Sciatic nerve (tissue), 2 donors: ENCODE measurements at places on chromosomes 4 and X. TPM values are rescaled to one million over a fixed set of nuclear protein-coding genes. Genes with fewer than 3 reads are reported as not detected.

The OFD1 gene
- total RNA-seq: 46.6 TPM

The SPANXA1 gene
- not detected for total RNA-seq

The MGST2 gene
- total RNA-seq: 42.8 TPM

The FGG gene
- total RNA-seq: not detected

GRCh38 chr4:147975933-147976928, 244.3 kb downstream of the ARHGAP10 start:
- DNase-seq: no peak

DNA sequence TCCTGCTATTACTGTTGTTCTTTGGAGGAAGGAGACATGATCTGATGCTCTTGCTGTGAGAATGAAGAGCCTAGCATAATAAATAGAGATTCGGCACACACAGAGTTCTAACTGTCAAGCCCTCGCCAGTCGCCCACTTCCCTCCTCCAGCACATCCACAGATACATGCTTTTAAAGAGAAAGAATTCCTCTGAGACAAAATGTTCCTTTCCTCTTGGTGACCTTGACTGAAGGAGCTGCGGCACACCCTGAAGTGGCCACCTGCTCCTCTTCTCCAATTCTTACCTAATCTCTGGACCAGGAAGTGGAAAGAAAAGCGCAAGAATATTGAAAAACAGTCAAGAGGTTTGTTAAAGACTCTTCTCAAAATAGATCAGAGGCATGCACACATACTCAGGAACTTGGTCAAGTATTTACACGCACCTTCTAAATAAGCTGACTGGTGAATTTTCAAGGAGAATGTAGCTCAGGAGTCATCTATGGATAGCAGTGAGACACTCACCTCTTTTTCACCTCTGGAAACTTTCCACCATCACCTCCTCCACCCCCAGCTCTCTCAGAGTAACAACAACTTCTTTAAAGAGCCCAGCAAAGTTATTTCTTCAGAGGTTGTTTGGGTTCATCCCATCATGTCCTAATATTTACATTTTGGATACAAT, 95.4 kb downstream of the PARM1 start:
- DNase-seq: no peak

DNA sequence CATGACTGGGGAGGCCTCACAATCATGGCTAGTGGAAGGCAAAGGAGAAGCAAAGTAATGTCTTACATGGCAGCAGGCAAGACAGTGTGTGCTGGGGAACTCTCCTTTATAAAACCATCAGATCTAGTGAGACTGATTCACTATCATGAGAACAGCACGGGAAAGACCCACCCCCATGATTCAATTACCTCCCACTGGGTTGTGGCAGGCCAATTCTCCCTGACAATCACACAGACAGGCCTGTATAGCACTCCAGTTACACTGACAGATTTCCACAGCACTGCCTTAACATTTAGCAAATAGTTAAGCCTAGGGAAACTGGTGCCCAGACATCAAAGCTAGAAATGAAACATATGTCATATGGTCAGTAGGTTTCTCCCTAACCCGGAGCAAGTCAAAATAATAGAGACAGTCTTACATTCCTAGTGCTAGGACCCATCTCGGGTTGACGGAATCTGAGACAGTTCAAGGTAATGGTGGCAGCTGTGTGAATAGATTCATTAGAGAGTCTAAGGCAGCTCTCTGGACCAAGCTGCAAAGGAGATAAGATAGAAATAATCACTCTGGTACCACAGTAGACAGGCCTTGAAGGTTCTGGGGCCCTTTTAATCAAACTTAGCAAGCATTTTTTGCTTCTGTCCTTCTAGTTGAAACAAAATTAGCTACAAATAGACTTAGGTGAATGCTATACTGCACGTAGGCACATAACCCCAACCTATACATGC, 9.4 kb upstream of the HERC5 start:
- no peak for DNase-seq

GRCh38 chrX:46327566-46328115, 217.6 kb downstream of the ZNF674 start:
- no peak for DNase-seq

DNA sequence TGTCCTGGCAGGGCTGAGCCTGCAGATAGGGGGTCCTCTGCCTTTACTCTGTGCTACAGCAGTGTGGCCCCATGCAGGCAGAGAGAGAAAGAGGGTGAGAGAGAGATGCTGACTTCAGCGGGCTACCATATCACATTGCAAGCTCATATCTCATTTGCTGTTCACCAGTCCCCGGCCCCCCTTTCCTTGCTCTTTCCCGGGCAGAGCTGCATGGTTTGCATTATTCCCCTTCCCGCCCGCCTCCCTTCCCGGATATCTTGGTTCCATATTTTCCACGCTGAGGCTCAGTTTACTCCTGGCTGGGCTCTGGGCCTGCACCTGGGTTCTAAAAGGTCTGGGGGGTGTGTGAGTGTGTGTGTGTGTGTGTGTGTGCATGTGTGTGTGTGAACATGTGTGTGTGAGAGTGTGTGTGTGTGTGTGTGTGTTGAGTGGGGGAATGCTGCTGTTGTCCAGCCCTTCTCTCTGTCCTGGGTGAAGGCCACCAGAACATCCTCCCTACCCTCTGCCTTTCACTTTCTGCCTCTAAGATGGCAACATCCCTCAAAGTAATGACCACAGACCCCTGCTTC, 63.5 kb downstream of the PJA1 start:
- DNase-seq: no peak

GRCh38 chr4:188282471-188283232, 143.4 kb downstream of the TRIML1 start:
- no peak for DNase-seq

DNA sequence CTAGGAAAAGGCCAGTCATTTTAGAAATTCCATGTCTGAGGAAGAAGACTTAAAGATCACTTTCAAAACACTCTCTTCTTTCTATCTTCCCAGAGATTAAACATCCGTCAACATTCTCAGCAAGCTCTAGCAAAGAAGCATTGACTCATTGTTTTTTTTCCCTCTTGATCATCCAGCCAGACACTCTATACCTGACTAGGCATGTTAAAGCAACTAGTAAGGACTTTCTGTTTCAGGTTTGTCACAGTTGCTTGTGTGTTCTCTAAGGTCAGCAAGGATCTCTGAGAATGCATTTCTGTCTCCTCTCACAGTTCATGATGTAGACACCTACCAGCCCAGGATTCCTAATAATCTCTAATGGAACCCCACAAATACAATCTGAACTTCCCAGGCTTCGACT, 112.2 kb downstream of the IL13RA2 start:
- DNase-seq: no peak

DNA sequence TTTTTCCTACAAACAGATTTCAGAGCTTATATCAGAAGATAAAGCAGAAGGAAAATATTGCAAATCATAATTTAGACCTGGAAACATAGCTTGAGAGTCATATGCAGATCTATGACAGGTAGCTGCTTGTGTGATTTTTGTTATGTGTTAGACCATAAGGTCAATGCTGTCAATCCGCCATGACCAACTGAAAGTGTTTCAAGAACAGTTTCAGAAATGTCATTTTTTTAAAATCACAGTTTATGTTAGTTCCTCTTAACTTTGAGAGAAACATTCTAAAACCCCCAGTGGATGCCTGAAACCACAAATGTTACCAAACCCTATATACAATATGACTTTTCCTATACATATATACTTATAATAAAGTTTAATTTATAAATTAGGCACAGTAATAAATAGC, 391.3 kb upstream of the FAM241A start:
- no peak for DNase-seq

- peak; percentile 78 for DNase-seq
These were observed 66.9 kb downstream of the ARHGEF38 start for GRCh38 chr4:105619188-105619931.

GRCh38 chr4:39357002-39357401, 9.2 kb downstream of the RFC1 start:
- DNase-seq: no peak

DNA sequence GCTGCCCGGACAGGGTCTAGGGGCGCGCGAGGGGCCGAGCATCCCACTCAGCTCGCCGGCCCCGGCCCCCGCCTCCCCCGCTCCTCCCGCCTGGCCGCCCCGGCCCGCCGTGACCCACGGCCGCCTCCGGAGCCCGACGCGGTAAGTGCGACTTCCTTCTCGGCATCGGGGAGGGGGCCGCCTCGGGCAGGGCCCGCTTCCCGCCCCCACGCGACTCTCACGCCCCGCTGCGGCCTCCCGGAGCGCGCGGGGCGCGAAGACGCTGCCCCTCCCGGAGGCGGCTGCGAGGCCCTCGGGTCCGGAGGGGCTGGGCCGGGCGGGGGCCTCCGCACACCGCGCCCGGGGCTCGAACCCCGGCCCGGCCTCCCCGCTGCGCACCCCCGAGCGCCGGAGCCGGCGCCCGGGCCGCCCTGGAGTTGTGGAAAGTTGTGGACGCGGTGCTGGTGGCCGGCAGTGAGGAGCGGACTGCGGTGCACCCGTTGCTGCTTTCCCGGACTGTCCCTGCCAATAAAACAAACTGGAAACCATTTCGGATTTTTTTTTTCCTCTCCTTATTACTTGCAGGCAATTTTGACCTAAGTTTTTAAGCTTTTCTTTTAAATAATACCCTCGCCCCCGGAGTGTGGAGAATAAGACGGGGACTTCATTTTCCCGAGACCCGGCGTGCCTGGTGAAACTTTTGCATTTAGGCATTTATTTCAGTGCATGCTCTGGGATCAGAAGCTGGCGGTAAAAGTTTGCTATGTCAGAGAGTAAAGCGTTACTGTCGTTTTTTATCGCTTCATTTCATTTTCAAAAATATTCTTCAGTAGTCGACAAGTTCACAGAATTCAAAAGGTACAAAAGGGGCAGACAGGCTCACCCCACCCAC, 13.0 kb upstream of the TMEM156 start:
- DNase-seq: no peak

DNA sequence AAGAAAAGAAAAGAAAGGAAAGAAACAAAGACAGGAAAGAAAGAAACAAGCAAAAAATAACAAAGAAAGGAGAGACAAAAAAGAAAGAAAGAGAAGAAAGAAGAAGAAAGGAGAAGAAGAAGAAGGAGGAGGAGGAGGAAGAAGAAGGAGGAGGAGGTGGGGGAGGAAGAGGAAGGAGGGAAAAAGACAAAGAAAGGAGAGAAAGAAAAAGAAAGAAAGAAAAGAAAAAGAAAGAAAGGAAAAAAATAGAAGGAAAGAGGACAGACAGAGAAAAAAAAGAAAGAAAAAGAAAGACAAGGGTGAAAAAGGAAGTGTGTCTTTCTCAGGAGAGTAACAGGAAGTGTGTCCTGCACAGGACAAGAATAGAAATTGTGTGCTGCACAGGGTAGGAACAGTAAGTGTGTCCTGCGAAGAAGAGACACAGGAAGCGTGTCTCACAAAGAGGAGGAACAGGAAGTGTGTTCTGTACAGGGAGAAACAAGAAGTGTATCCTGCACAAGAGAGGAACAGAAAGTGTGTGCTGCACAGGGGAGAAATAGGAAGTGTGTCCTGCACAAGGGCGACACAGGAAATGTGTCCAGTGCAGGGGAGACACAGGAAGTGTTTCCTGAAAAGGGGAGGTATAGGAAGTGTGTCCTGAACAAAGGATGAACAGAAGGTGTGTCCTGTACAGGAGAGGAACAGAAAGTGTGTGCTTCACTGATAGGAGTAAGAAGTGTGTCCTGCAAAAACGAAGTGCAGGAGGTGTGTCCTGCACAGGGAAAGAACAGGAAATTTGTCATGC, 101.2 kb downstream of the ARSF start:
- DNase-seq: no peak

DNA sequence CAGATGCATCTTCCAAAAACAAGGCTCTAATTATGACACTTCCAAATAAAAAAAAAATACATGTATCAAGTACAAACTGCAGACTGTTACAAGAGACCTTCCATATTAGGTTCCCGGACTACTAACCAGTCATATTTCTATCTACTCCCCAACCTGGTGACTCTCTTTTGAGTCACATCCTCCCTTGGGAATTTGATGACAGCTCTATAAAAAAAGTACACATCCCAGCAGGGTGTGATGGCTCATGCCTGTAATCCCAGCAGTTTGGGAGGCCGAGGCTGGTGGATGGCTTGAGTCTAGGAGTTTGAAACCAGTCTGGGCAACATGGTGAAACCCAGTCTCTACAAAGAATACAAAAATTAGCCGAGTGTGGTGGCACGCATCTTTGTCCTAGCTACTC, 14.9 kb downstream of the RPGR start:
- DNase-seq: no peak

DNA sequence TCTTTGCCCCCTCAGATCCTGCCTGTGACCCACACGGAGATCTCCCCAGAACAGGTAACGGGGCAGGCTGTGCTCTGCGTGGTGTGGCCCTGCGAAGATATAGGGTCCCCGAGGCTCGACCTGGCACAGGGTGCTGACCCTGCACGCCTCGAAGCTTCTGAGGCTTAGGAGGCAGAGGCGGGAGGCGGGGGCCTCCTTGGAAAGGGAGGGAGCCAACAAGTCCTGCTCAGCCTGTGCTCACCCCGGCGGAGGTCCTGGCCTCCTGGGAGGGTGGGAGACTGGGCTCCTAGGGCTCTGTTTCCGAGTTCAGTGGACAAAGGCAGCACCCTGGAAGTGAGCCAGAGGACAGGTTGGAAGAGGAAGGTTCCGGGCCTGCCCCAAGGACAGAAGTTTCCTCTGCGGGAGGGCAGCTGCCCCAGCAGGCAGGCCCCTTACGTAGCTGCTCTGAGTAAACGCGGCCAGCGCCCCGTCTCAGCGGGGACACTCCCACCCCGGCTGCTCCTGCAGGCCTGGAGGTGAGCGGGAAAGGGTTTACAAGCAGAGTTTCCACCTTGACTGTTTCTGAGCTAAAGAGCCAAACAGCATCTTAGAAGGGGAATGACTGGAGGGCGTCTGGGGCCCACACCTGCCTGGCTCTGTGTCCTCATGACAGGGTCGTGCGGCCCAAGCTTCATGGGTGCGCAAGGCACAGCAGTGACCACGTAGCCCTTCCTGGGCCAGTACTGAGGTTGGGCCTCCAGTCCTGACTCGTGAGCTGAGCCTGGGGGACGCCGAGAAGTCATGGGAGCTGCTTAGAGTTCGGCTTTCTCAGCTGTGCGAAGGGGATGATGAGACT, 16.1 kb downstream of the TMEM175 start:
- peak; percentile 50 for DNase-seq

- no peak for DNase-seq
These were observed 7.5 kb downstream of the PTTG2 start for GRCh38 chr4:37967736-37968135.

DNA sequence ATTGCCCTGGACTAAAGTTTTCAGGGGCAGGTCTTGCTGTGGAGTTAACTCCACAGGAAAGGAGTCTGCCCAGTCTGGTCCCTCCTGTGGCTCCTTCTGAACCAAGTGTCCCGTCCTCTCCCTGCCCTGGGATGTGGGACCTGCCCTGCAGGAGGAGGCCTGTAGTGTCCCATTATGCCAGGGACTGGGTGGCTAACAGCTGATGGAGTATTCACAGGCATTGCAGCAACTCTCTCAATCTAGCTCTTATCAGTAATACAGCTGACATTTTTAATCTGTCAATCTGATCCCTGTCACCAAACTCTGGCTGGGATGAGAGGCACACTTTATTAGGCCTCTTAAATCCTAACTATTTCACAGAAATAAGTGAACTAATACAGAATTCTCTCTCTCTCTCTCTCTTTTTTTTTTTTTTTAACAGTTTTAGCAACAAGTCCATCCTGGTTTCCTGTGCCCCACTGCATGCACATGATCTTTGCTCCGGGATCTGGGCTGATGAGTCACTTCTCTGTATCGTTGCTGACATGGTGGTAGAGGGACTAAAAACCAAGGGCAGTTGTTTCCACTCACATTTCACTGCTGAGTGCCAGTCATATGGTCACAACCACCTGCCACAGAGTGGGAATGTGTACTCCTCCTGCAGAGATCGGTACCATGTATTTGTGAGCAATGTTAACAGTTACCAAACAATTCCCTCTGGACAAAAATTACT, 39.1 kb downstream of the HAND2 start:
- DNase-seq: no peak
